Ovary (tissue), 10 donors: ENCODE measurements at places on chromosomes 4 and X. TPM values are rescaled to one million over a fixed set of nuclear protein-coding genes. Genes with fewer than 3 reads are reported as not detected.

- no peak overlapping the region for H3K4me3 ChIP-seq
- no peak for DNase-seq
- H3K27ac ChIP-seq, result no peak overlapping the region
- H3K36me3 ChIP-seq, result no peaks in the 10 kb centered on the region
- no peaks in the 10 kb centered on the region for H3K27me3 ChIP-seq
These were observed 20.6 kb upstream of the APELA start for GRCh38 chr4:164856396-164856795.

DNA sequence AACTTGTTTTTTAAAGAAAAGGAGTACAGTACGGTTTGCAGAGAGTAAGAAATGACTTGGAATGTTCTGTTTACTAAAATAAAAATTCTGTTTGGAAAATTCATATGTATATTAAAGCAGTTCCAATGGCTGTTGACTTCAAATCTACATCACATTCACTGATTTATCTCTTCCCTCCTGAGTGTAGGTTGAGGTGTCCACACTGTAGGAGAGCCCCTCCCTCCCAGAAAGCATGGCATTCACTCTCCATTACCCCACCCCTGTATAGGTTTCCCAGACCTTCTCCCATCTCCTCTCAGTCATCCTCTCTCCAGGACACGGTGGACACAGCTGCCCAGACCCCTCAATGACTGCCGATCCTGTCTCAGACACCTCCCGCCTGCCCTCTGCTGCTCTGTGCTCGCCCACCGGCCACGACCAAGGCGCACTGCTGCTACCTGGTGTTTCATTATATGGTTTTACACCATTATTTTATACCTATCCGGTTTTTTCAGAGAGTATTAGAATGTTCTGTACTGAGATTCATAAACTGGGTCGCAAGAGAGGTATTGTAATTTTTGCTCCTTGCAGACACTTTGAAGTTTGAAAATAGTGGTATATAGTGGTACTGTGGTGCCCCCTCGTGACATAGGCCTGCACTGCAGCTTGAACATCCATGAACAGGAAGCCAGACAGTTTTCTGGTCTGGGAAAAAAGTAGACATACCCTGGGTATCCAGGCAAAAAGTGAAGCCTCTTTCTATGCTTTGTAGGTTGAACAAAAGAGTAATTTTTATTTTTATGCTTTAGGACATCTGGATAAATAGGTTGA lies 38.8 kb upstream of the BEX4 start:
- H3K27ac ChIP-seq, result no peak overlapping the region
- H3K4me1 ChIP-seq, result no peaks in the 10 kb centered on the region
- no peaks in the 10 kb centered on the region for H3K36me3 ChIP-seq
- peak; percentile 9 for DNase-seq

- H3K4me3 ChIP-seq, result no peak overlapping the region
- no peaks in the 10 kb centered on the region for H3K27me3 ChIP-seq
- peak; percentile 18 for DNase-seq
- no peak overlapping the region for H3K27ac ChIP-seq
- no peaks in the 10 kb centered on the region for H3K36me3 ChIP-seq
These were observed 6.3 kb upstream of the TRPC5OS start for GRCh38 chrX:111869639-111870034.

DNA sequence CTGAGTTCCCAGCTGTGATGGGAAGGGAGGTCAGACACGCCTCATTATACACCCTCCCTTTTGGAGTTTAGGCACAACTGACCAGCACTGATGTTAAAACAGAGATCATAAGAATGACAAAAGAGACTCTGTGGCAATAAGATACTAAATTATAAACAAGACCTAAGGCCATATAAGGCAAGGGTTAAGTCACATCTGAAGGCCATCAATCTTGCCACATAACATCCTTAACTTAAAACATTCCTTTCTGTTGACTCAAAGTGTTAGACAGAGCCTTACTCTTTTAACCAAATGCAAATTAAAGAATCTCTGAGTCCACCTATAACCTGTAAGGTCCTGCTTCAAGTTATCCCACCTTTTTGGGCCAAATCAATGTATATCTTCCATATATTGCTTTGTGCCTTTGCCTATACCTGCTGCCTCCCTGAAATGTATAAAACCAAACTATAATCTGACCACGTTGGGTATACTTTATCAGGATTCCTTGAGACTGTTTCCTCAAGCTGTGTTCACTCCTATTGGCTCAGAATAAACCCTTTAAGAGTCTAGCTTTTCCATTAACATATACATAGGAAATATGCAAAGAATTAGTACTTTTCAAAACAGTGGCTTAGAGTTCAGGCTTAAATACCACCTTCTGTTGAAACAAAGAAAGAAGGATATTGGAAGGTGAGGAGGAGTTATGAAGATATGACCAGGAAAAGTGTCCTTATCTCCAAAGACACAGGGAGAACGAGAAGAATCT lies 214.4 kb upstream of the PPP1R2C start:
- no peak overlapping the region for H3K27ac ChIP-seq
- no peaks in the 10 kb centered on the region for H3K27me3 ChIP-seq
- no peaks in the 10 kb centered on the region for H3K36me3 ChIP-seq
- H3K4me3 ChIP-seq, result no peak overlapping the region

DNA sequence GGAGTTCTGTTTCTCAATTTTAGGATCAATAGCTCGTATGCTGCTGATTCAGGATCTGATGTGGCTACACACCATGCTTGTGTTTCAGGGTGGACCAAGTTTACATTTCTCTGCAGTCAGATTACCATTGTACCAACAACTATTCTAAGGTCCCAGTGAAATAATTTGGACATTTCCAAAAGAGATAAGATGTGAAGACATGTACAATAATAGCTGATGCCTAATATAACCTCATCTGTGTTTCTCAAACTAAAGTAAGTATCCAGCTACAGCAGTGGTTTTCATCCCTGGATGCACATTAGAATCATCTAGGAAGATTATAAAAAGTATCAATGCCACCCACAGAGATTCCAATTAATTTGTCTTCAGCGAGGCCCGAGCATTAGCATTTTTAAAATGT lies 209.7 kb downstream of the ANTXR2 start:
- no peak overlapping the region for H3K27ac ChIP-seq
- H3K4me3 ChIP-seq, result no peak overlapping the region
- no peak for DNase-seq
- H3K36me3 ChIP-seq, result no peaks in the 10 kb centered on the region

DNA sequence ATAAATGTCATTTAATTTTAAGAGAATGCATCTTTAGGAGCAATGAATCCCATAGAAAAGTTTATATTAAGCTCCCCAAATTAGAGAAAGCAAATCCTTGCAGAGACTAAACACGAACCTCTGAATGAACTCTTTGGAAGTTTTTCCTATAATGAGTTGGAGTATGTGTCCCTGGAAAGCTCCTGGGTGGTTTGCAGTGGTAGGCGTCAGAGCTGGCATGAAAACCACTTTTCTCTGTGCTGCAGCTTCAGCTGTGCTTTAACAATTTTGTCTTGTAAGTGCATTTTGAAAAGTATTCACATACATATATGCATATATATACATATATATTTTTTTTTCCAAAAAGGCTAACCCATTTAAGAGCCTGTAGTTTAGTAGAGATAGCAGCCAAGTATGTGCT lies 148.7 kb upstream of the TBC1D9 start:
- no peak overlapping the region for H3K4me3 ChIP-seq
- H3K27ac ChIP-seq, result no peak overlapping the region
- H3K27me3 ChIP-seq, result no peaks in the 10 kb centered on the region
- H3K36me3 ChIP-seq, result no peaks in the 10 kb centered on the region
- H3K4me1 ChIP-seq, result peaks cover 6% of the 10 kb centered on the region
- no peak for DNase-seq

GRCh38 chrX:93346309-93346708 lies 327.1 kb downstream of the NAP1L3 start:
- H3K36me3 ChIP-seq, result no peaks in the 10 kb centered on the region
- no peaks in the 10 kb centered on the region for H3K27me3 ChIP-seq
- no peaks in the 10 kb centered on the region for H3K4me1 ChIP-seq
- H3K4me3 ChIP-seq, result no peak overlapping the region

DNA sequence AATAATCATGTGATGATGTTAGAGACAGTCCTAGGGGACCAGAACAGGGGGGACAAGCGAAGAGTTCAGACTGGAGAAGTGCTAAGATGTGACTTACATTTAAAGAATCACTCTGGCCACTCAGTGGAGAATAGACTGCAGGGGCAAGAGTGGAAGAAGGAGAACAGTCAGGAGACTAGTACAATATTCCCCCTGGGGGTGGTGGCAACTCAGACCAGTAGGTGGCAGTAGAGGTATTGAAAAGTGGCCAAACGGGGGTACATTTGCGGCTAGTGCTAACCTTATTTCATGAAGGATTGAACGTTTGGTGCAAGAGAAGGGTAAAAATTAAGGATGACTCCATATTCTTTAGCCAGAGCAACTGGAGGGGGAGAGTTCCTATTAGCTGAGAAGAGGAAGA lies 2.7 kb upstream of the BMX start:
- no peak overlapping the region for H3K27ac ChIP-seq
- H3K36me3 ChIP-seq, result no peaks in the 10 kb centered on the region
- DNase-seq, result no peak

- no peak for DNase-seq
- H3K4me1 ChIP-seq, result peaks cover 2% of the 10 kb centered on the region
- H3K4me3 ChIP-seq, result peak overlapping the region; percentile 36
- no peak overlapping the region for H3K27ac ChIP-seq
These were observed 841 bp upstream of the FRMPD3 start for GRCh38 chrX:107448625-107448997.

Gene GPR34
- 3.5 TPM for polyA plus RNA-seq

Gene UGT2B17
- polyA plus RNA-seq, result not detected

Gene DIPK2B
- polyA plus RNA-seq, result 34.1 TPM

Gene LAMP2
- 55.2 TPM for polyA plus RNA-seq

Gene SPANXB1
- not detected for polyA plus RNA-seq
